ENCODE measurements at places on chromosomes 5 and 9.

GRCh38 chr9:106376689-106377088 lies 486.3 kb upstream of the ZNF462 start:
- DNase-seq = no peak

DNA sequence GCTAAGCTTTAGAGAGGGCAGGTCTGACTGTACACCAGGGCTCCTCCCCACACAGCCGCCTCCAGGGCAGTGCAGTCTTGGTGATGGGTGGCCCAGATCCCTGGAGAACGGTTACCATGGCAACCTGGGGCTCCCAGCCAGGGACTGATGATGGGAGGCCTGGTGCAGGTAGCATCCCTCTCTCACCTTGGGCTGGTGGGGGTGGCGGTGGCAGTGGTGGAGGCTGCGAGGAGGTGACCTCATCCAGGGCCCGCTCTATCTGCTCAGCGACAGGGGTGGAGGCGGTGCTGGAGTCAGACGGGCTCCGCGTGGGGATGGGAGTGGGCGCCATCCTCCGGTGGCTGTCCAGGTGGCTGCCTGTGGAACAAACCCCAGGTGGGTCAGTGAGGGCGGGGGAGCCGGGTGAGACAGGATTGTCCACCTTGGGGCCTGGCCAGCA lies 12.3 kb downstream of the PRR7 start:
- DNase-seq = peak; percentile 88

- no peak for DNase-seq
Measured at GRCh38 chr9:7229571-7229970, 471.8 kb downstream of the KDM4C start.

DNA sequence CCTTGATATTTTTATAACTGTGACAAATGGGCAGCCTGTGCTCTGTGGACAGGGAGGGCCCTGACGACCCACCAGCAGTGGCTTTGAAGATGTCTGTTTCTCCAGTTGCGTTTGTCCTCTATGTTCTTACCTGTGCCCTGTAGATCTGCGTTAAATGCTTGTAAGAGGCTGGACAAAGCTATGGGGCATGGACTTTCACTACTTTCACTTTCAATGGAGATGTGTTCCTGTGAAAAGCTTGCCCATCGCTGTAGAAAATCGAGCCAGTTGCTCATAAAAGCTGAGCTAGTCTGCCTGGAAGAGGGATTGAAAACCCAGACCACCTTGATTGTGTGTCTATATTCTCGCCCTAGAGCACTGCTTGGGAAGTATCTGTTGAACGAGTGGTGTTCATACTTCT lies 74.1 kb downstream of the PSAT1 start:
- DNase-seq = no peak

DNA sequence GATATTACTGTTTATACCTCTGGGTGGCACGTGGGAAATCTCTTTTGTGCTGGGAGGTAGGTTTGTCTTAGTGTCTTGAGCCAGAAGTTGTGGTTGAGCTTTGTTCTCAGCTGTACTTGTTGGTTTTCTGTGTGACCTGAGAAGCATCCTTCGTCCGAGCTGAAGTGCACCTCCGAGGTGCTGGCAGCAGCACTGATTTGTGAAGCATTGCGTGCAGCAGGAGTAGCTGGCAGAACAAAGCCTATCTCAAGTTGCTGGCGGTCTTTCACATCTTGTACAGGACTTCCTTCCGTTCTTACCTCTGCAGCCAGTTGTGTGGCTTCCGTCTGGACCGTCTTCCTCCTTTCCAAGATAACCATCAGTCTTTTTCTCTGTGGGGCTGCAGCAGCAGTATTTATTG lies 4.3 kb downstream of the PRRC2B start:
- DNase-seq = no peak

- DNase-seq = no peak
Measured at GRCh38 chr5:7878381-7878873, 9.5 kb downstream of the MTRR start.

DNA sequence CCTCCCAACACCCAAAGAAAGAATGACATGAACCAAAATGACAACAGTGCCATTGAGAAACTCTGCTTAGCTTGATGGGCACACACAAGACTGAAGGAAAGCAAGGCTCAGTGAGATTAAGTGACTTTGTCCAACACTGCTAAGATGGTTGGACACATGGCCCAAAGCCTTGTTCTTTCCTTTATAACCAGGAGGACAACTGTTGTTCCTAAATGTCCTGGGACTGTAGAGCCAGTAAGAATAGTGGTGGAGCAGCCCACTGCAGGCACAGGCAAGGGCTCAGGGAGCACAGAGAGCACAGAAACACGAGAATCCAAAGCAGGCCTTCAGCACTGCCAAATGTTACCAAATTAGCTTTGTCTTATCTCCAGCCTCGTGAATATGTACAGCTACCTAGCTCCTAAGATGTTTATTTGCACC lies 3.9 kb downstream of the ACTL7A start:
- no peak for DNase-seq

- DNase-seq = no peak
Measured at GRCh38 chr9:18184401-18184800, 289.6 kb upstream of the ADAMTSL1 start.

GRCh38 chr5:179278119-179278518 lies 67.1 kb downstream of the ADAMTS2 start:
- DNase-seq = no peak
